Activated T-helper 1 cell treated with anti-CD3 and anti-CD28 coated beads, Interleukin-12 subunit alpha, Interleukin-12 subunit beta, Interleukin-2, Interleukin-4 antibody, amounts not matched to agents 30 ng/mL and 10 ng/mL and 1 ng/mL, durations not matched to agents 14 hours and 24 hours and 36 hours (primary cell): ENCODE measurements at places on chromosomes 16 and 17. TPM values are rescaled to one million over a fixed set of nuclear protein-coding genes. Genes with fewer than 3 reads are reported as not detected.

DNA sequence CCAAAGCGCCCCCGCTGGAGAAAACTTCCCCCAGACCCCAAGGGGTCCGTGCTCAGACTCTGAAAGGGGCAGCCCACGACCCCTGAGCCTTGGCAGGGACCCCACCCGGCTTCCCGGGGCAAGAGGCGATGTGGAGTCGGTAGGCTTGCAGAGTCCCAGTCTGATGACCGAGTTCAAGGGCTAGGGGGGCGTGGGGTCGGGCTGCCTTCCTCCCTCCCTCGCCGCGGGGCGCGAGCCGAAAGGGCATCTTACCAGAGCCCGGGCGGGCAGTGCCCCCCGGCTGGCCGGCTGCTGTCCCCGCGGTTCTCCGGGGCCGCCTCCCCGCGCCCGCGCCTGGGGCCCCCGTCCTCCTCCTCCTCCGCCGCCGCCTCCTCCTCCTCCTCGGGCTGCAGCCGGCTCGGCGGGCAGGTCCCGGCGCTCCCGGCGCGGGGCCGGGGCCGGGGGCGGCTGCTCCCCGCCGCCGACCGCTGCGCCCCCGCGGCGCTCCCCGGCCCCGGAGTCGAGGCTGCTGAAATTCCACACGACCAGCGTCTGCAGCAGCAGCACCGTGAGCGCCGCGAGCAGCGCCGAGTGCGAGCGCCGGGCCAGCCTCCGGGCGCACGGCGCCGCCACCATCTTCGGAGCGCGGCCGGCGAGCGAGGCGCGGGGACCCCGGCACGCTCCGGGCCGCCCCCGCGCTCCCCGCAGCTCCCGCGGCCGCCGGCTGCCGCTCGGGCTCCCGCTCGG, 415 bp downstream of the XYLT1 start:
- peaks cover 1% of the 10 kb centered on the region for H3K27me3 ChIP-seq
- peak overlapping the region; percentile 93 for H3K4me3 ChIP-seq
- H3K4me1 ChIP-seq, result peaks cover 66% of the 10 kb centered on the region
- peak overlapping the region; percentile 84 for H3K27ac ChIP-seq
- no peak for DNase-seq

DNA sequence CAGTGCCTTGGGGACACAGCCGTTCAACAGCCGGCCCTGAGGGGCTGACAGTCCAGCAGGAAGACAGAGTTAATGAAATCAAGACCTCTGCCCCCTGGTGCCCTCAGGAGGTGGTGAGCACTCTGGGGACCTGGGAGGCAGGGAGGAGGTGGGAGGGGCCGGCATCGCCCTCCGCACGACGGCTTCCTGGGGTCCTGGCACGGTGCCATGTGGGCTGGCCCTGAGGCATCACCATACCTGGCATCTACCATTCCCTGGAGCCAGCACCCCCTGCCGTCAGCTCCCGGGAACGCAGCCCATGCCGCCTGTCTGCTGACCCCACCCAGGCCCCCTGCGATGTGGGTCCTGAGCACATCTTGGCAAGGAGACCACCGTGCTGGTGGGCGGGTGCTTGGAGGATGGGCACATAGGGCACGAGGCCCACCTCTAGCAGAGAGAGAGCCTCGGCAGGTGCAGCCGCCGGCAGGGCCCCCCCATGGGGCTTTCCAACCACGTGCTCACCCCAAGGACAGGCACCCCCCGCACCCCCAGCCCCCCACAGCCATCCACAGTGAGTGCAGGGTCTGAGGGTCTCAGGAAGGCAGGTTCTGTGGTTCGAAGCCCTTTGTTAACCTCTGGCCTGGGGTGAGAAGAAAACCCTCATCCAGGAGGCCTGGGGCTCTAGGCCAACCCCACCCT, 52.5 kb downstream of the ZFPM1 start:
- no peaks in the 10 kb centered on the region for H3K36me3 ChIP-seq
- H3K27ac ChIP-seq, result no peak overlapping the region
- H3K4me1 ChIP-seq, result no peaks in the 10 kb centered on the region
- H3K4me3 ChIP-seq, result no peak overlapping the region

- no peak overlapping the region for H3K27ac ChIP-seq
- peaks cover 56% of the 10 kb centered on the region for H3K36me3 ChIP-seq
- H3K4me1 ChIP-seq, result peaks cover 31% of the 10 kb centered on the region
- H3K4me3 ChIP-seq, result no peak overlapping the region
These were observed 23.8 kb downstream of the LITAFD start for GRCh38 chr16:8905795-8906591.

DNA sequence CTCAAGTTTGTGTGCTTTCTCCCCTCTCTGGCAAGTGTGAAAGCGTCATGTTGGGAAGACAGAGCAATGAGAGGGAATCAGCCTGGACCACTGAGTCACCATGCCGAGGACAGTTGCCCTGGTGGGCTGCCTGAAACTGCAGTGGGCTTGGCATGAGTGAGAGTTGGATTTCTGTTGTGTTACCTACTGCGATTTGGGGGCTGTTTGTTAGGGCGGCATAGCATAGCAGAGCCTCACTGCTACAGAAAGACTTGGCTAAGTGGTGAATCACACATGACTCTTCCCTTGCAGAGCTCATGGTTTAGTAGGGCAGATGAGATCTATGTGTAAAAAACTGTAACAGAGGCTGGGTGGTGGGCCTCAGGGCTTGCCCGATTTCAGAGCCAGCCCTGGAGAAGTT, 324.6 kb downstream of the C16orf95 start:
- no peak overlapping the region for H3K27ac ChIP-seq
- H3K36me3 ChIP-seq, result no peaks in the 10 kb centered on the region
- peaks cover 8% of the 10 kb centered on the region for H3K4me1 ChIP-seq
- H3K27me3 ChIP-seq, result peaks cover 2% of the 10 kb centered on the region

DNA sequence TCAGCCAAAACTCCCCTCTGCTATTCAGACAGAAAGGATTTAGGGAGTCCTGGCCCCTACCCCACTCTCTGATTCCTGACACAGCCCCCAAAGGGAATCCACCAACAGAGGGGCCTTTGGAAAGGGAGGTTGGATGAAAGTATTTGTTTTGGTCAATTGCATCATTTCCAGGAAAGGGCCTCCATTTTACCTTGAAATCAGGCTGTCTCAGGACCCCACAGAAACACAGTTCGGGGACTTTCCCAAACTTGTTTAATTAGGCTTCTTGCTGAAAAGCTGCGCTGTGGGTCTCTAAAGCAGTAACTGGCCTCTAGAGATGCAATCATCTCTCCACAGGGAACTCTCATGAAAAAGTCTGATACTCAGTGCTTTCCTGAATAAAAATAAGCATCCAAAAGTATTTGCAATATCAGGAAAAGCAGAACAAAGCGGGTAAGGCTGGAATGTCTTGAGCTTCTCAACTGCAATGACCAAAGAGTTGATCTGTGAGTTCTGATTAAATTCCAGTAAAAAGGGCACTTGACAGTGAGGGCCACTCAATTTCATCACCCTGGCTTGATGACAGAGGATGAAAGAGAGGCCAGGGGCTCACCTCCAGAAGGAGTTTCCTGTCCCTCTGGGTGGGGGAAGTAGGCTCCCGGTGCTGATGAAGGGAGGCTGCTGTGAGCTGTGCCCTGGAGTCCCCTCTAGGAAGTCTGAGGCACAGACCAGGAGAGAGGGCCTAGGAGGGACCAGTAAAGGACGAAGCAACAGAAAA, 36.3 kb downstream of the LYRM9 start:
- peaks cover 5% of the 10 kb centered on the region for H3K36me3 ChIP-seq
- no peak overlapping the region for H3K4me3 ChIP-seq
- H3K4me1 ChIP-seq, result peaks cover 22% of the 10 kb centered on the region
- peaks cover 22% of the 10 kb centered on the region for H3K27me3 ChIP-seq
- DNase-seq, result no peak

DNA sequence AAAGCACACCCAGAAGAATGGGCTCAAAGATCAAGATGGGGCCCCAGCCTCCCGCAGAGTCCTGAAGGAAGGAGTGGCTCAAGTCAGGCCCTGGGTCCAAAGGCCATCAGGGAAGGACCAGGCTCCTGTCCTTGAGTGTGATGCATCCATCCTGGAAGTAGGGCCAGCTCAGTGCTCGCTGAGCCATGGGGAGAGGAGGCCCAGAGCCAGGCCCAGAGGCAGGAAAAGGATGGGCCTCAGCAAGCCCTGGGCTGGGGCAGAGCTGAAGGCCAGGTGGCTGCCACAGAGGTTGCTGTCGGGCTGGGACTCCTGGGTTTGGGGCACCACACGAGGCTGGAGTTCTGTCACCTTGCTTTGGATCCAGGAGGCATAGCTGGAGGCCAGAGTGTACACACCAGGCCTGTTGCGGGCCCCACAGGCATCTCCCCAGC, 3.7 kb downstream of the PRSS8 start:
- H3K4me3 ChIP-seq, result no peak overlapping the region
- H3K4me1 ChIP-seq, result peaks cover 5% of the 10 kb centered on the region
- peaks cover 21% of the 10 kb centered on the region for H3K36me3 ChIP-seq
- no peak overlapping the region for H3K27ac ChIP-seq
- no peaks in the 10 kb centered on the region for H3K27me3 ChIP-seq

DNA sequence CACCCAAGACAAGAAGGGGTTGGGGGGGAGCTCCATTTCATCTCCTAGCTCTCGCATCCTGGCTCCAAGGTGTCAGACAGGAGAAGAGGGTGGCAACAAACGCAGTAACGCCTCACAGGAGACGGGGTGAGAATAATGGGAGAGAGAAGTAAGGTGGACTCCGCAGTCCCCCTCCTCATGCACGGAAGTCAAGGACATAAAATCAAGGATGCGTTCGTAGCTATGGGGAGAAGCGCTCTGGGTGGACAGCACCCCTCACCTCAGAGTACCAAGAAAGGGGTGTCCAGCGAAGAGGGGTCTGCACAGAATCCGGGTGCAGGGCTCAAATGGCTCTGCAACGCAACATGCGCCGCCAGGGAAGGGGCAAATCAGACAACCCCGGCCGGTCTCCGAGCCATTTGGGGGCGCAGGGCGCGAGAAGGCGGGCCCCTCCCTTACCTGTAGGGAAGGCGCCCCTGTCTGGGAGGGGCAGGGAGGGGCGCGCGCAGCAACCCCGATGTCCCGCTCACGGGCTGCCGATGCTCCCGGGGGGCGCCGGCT, 555 bp downstream of the HDAC5 start:
- H3K27me3 ChIP-seq, result peaks cover 12% of the 10 kb centered on the region
- H3K36me3 ChIP-seq, result no peaks in the 10 kb centered on the region
- DNase-seq, result no peak
- H3K27ac ChIP-seq, result peak overlapping the region; percentile 76
- H3K4me3 ChIP-seq, result peak overlapping the region; percentile 89

- H3K27me3 ChIP-seq, result no peaks in the 10 kb centered on the region
- H3K36me3 ChIP-seq, result no peaks in the 10 kb centered on the region
- H3K4me3 ChIP-seq, result no peak overlapping the region
These were observed 536.7 kb upstream of the HSBP1 start for GRCh38 chr16:83271123-83271522.

- peaks cover 4% of the 10 kb centered on the region for H3K27me3 ChIP-seq
- no peaks in the 10 kb centered on the region for H3K4me1 ChIP-seq
- no peak for DNase-seq
- no peak overlapping the region for H3K4me3 ChIP-seq
These were observed 69.7 kb downstream of the TANC2 start for GRCh38 chr17:63035695-63036094.

DNA sequence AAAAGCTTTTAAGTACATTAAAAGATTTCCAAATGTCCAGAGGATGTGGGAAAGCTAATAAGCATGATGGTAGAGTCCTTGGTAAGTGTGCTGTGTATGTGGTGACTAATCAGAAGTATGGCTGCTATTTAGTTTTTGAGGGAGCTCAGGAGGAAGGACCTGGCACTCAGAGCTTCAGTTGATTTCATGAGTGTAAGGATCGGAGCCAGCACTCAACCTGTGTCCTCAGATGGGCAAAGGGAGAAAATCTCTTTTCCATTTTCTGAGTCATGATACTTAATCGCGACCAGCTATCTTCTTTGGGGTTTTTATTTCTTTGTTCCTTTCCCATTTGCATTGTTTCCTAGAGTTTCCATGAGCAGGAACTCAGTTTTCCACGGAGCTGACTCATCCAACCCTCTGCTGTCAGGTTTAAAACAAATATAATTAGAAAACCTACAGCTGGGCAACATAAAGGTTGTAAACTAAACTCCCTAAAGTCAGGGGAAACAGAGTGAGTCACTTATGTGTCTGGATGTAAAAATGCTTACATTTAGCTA, 125.4 kb downstream of the MAP2K6 start:
- no peaks in the 10 kb centered on the region for H3K27me3 ChIP-seq
- no peak overlapping the region for H3K27ac ChIP-seq
- peaks cover 9% of the 10 kb centered on the region for H3K4me1 ChIP-seq

DNA sequence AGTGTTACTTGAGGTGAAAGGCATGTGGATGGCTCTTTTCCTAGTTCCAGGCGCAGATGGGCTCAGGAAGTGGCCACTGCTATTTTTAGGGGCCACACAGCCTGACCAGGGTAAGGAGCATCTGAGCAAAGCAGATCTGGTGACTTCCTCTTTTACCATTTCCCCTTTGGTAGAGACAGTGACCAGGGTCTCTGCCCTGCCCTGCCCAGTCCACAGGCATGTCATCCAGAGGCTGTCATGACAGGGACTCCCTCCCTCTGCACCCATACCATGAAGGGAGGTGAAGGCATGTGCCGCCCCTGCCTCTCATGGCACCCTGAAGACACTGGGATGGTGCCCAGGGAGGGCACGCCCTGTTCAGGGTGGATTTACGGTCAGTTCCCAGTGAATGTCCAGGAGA, 2.2 kb downstream of the PLA2G15 start:
- H3K27me3 ChIP-seq, result peaks cover 3% of the 10 kb centered on the region
- no peak overlapping the region for H3K27ac ChIP-seq
- H3K36me3 ChIP-seq, result peaks cover 9% of the 10 kb centered on the region

GRCh38 chr16:67419931-67420330, 3.7 kb upstream of the ZDHHC1 start:
- peaks cover 2% of the 10 kb centered on the region for H3K36me3 ChIP-seq
- H3K4me3 ChIP-seq, result no peak overlapping the region
- peaks cover 41% of the 10 kb centered on the region for H3K27me3 ChIP-seq
- no peak for DNase-seq
- no peak overlapping the region for H3K27ac ChIP-seq

DNA sequence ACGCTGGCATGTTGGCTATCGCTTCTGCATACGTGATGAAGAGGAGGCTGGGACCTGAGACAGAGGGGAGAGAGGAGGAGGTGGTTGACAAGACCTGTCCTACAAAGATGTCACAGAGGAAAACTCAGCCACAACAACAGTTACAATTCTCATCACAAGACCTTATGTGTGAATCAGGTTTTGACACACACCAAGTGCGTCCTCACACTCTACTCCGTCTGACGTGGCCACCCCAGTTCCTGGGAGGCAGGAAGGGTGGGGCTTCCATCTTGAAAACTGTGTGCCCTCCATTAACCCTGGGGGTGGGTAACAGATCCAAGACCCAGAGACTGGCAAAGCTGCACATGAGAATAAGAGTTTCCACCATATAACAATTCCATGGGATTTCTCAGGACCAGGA, 24.1 kb downstream of the SLC6A4 start:
- H3K4me3 ChIP-seq, result no peak overlapping the region
- no peaks in the 10 kb centered on the region for H3K36me3 ChIP-seq
- no peaks in the 10 kb centered on the region for H3K4me1 ChIP-seq
- H3K27ac ChIP-seq, result no peak overlapping the region
- no peak for DNase-seq

- peaks cover 29% of the 10 kb centered on the region for H3K4me1 ChIP-seq
- peak; percentile 87 for DNase-seq
- peak within 1 kb of the TSS; percentile 87 for H3K4me3 ChIP-seq
- peaks cover 10% of the 10 kb centered on the region for H3K36me3 ChIP-seq
- H3K27ac ChIP-seq, result peak within 1 kb of the TSS; percentile 82
These were observed at the start of gene CNP for GRCh38 chr17:41966463-41967140. Gene CNP (plus strand): TSS chr17:41966795. CDS start chr17:41966885, 90 bp downstream.

The PDE6G gene
- total RNA-seq, result 5.8 and 8.7 TPM in 2 replicates

The FBXW10 gene
- total RNA-seq, result 0.07 TPM in 1 of 2 replicates, not detected in the other

The HYDIN gene
- 0.17 TPM in 1 of 2 replicates, not detected in the other for total RNA-seq

The KRT36 gene
- not detected in 2 replicates for total RNA-seq

The ACADVL gene
- 287 and 294 TPM in 2 replicates for total RNA-seq

The CDK3 gene
- total RNA-seq, result 4.9 and 5.3 TPM in 2 replicates

The TEX19 gene
- 0.10 TPM in 1 of 2 replicates, not detected in the other for total RNA-seq

The EFTUD2 gene
- 206 and 219 TPM in 2 replicates for total RNA-seq

The GRIN2A gene
- total RNA-seq, result not detected in 2 replicates

The ULK2 gene
- 17.8 and 18.6 TPM in 2 replicates for total RNA-seq

The MSI2 gene
- 272 and 278 TPM in 2 replicates for total RNA-seq

The ITGAD gene
- not detected in 2 replicates for total RNA-seq

The TMC6 gene
- 265 and 268 TPM in 2 replicates for total RNA-seq

The AATK gene
- total RNA-seq, result 0.61 and 0.62 TPM in 2 replicates
